CD4-positive, alpha-beta T cell treated with Interleukin-15 for 4 hours (primary cell): ENCODE measurements at places on chromosomes 1 and 21.
A peak's percentile ranks its signal among the peaks of the same experiment; 100 is the strongest.

DNA sequence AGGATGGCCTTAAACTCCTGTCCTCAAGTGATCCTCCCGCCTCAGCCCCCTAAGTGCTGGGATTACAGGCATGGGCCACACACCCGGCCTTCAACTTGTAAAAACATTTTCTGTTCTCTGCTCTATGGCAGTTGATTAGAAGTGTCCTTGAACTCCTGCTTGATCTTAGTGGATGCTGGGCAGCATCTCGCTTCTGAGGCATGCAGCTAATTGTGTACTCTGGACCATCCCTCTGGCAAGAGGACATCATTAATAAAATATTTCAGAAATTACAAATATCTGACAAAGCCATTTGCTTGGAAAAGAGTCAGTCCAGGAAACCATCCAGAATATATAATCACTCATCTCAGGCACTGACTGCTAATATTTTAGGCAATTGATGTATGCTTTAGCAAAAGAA lies 8.1 kb downstream of the NGF start:
- no peak for DNase-seq

- DNase-seq, result no peak
Measured at GRCh38 chr1:56097713-56098112, 481.6 kb downstream of the PLPP3 start.

- DNase-seq, result peak; percentile 84
Measured at GRCh38 chr1:234610061-234610665, at the start of gene IRF2BP2. Gene IRF2BP2 (minus strand): TSS chr1:234610178. CDS start chr1:234609494, 684 bp downstream.

GRCh38 chr1:121519042-121519755 lies 334.4 kb downstream of the SRGAP2C start:
- DNase-seq, result peak; percentile 88

DNA sequence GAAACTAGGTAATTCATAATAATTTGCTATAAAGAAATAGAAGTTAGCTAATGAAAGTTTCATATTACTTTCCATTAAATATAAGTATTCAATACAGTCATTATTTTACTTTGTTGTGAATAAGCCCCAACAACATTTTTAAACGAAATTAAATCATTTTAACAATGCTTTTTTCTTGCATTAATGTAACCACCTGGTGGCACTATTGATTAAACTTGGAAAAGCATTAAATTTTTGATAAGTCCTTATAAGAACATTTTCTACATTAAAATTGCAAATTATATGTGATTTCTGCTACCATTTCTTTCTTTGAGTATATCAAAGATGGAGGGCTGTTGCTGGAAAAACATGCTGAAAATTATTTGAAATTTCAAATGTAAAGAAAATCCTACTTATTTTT lies 918.8 kb upstream of the TMPRSS15 start:
- DNase-seq, result no peak

GRCh38 chr1:169694304-169695075 lies 16.9 kb downstream of the SELL start:
- DNase-seq, result peak; percentile 76

GRCh38 chr1:107683683-107684082 lies 281.3 kb downstream of the VAV3 start:
- no peak for DNase-seq

GRCh38 chr1:14980621-14981218 lies 172.8 kb upstream of the TMEM51 start:
- no peak for DNase-seq

GRCh38 chr1:80624682-80625081 lies 1176.1 kb upstream of the ADGRL2 start:
- no peak for DNase-seq

DNA sequence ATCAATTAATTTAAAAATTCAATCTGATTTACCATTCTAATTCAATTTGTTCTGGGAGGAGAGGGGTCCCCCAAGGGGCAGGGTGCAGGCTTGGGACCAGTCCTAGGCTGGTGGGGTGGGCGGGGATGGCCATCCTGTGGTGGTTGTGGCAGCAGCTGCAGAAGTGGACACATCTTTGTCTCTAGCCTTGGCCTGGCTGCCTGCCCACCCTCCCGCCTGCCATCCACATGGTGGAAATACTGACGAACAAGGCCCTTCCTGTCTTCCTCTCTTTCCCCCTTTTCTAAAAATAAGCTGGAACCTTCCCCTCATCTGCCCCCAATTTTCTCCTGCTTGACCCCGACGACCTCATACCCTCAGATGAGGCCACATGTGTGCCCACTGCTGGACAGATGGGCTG lies 130.9 kb downstream of the FOXD2 start:
- no peak for DNase-seq

DNA sequence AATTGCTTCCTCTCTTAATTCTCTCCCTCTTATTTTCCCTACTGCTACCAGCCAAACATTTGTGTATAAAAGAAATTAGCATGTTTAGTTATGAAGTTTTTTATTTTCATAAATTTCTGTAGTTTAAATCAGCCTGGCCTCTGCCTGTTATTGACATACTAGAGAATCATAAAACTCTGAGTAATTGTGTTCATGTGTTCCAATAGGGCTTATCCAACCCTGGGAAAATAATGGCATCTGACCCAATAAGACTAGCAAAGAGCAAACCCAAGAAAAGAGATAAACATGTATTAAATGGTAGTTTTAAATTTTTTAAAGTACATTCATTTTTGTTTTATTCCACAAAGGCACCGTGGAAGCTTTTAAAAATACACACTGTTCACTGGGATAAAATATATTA lies 404.3 kb downstream of the HLX start:
- DNase-seq, result no peak

DNA sequence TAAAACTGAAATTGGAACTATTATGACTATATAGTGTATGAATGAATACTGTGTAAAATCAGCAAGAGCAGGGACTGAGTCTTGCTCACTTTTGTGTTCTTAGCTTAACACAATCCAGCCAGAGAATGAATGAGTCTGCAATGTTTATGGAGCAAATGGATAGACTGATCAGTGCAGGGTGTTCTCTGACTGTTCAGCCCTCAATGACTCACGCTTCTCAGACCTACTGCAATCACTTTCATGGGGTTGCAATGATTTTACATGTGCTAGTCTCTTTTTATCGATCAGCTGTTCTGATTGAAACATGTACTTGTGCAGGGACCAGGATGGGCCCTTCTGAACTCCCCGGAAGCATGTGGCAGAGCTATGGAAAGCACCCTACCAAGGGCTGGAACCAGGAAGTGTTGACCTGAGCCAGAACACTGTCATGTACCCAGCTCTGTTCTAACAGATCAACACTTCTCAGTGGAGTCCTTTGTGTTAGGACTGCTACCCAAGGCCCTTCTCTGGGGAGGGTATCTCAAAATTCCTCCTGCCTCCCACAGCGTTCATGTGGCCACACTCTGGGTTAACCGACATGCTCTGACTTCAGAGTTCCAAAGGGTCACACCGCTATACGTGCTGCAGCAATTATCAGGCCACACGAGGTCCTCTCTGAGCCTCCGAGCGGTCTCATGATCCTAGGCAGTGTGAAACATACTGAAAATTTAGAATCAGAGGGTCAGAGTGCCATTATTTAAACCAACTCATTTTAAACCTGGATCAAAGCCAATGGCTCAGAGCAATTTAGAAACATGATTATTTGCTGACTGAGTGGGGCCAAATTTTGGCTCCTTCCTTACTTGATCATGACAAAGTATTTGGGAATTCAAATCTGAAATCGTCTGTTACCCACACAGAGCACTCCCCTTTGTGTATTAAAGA lies 35.2 kb downstream of the GRIK1 start:
- no peak for DNase-seq
